Left renal cortex interstitium (tissue), 4 donors: ENCODE measurements at places on chromosomes 13 and 19. TPM values are rescaled to one million over a fixed set of nuclear protein-coding genes. Genes with fewer than 3 reads are reported as not detected.

The ADGRE3 gene
- polyA plus RNA-seq, result 0.14 TPM

DNA sequence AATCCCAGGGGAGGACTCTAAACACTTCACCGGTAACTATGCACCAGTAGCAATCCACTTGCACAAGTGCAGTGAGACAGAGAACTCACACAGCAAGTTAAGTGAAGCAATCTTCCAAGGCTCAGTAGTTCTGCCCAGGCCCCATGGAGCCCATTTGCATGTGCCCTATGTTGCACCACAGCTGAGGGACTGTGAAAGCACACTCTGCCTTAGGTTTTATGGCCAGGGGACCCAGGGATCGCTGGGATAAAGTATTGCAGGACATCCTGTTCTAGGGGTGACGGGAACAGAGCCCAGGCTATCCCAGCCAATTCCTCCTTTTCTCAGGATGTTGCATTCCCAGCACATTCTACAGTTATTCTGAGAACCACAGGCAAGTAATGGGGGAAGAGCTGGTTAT lies 6.0 kb upstream of the AMER2 start:
- no peak for DNase-seq

The ZNF99 gene
- polyA plus RNA-seq, result 1.5 TPM

The SLC39A3 gene
- polyA plus RNA-seq, result 30.6 TPM

DNA sequence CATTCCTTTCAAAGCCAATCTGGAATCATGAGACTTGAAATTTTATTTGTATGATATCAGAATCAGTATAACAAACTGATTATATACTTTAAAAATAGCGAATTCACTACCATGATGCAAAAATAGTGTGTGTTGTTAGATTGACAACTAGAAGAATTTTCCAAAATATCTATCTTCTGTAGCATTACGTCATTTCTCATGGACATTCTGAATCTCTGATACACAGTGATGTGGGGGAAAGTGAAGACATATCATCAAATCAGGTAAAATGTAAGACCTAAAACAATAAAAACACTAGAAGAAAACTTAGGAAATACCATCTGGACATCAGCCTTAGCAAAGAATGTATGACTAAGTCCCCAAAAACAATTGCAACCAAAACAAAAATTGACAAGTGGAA lies 1292.0 kb upstream of the PCDH9 start:
- no peak for DNase-seq

GRCh38 chr13:99991013-99991827 lies 9.6 kb downstream of the ZIC2 start:
- no peak for DNase-seq

GRCh38 chr19:39224910-39225309 lies 19.9 kb downstream of the IFNL3 start:
- DNase-seq, result no peak

The ZNF254 gene
- polyA plus RNA-seq, result 35.6 TPM

The MEDAG gene
- polyA plus RNA-seq, result 1.4 TPM

DNA sequence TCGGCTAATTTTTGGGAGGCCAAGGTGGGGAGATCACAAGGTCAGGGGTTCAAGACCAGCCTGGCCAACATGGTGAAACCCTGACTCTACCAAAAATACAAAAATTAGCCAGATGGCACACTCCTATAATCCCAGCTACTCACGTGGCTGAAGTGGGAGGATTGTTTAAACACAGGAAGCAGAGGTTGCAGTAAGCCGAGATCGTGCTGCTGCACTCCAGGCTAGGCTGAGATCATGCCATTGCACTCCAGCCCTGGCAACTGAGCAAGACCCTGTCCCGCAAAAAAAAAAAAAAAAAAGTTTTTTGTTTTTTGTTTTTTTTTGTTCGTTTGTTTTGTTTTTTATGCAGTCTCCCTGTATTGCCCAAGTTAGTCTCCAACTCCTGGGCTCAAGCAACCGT lies 21.2 kb downstream of the MAST1 start:
- DNase-seq, result no peak

DNA sequence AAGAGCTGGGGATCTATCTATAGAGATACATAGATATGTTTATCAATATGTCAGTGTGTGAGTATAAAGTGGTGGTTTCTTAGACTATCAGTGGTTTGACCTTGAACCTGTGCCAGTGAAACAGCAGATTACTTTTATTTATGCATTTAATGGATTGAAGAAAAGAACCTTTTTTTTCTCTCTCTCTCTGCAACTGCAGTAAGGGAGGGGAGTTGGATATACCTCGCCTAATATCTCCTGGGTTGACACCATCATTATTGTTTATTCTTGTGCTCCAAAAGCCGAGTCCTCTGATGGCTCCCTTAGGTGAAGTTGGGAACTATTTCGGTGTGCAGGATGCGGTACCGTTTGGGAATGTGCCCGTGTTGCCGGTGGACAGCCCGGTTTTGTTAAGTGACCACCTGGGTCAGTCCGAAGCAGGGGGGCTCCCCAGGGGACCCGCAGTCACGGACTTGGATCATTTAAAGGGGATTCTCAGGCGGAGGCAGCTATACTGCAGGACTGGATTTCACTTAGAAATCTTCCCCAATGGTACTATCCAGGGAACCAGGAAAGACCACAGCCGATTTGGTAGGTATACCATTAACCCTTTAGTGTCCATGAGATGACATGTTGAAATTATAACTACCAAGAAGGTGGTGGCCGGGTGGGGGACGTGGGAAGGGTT lies 880 bp downstream of the FGF9 start:
- no peak for DNase-seq

GRCh38 chr13:114320065-114320464 lies 5.8 kb downstream of the CHAMP1 start:
- no peak for DNase-seq

GRCh38 chr13:63093907-63094469 lies 1678.3 kb upstream of the PCDH20 start:
- DNase-seq, result no peak

The KIR3DL2 gene
- polyA plus RNA-seq, result not detected

GRCh38 chr13:20157151-20157796 lies 3.6 kb downstream of the GJA3 start:
- no peak for DNase-seq

- DNase-seq, result no peak
Observed at GRCh38 chr13:92842145-92842544, 384.5 kb upstream of the GPC6 start.

The RFPL4AL1 gene
- not detected for polyA plus RNA-seq

DNA sequence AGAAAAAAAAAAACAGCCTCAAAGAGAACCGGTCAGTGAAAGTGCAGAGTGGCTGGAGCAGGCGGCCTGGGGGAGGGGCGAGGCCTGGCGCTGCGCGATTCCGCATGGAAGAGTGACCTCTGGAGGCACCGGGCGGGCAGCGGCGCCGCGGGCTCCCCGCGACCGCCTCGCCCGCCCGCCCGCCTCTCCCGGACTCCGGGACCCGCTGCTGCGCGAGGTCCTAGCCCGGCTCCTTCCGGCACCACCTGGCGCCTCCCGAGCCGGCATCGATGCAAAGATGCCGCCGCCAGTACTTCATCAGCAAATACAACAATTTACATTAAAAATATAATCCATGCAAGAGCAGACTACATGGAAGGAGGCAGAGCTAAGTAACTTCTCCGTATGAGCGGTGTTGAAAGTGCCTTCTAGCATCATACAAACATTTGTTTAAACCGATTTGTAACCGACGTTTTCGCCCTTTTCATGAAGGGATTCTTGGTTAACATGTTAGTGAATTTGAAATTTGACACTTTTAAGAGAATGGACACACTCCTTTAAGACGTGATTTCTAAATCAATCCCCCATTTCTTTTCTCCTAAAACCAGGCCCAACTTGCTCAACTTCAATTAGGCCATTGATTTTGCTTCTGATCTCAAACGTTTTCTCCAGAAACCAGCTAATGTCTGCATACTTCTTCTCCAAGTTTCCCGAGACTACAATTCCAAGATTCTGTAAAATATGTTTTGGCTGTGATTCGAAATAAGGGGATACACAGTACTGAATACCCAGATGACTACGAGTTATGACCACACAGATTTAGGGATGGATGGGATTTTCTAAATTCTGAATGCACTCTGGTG lies 2.1 kb downstream of the EFNB2 start:
- no peak for DNase-seq

GRCh38 chr19:19101540-19101939 lies 36.7 kb downstream of the TMEM161A start:
- DNase-seq, result no peak

DNA sequence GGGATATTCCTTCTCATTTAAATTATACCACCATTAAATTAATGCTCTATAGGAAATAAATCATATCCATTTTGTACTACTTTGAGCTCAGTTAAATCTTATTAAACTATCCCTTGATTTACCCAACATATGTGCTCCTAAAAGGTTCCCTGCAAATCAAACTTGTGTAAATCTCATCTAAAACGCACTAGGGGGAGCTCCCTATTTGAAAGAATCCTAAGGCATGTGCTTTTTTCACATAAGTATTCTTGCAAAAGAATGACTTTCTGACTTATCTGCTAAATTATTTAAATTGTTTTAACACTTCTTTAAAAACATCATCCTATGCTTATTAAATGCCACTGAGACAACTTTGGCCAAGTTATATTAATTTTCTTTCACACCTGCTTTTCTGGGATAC lies 7.9 kb downstream of the INTS6 start:
- no peak for DNase-seq

- no peak for DNase-seq
Observed at GRCh38 chr13:77703408-77703807, 5.9 kb downstream of the SLAIN1 start.

DNA sequence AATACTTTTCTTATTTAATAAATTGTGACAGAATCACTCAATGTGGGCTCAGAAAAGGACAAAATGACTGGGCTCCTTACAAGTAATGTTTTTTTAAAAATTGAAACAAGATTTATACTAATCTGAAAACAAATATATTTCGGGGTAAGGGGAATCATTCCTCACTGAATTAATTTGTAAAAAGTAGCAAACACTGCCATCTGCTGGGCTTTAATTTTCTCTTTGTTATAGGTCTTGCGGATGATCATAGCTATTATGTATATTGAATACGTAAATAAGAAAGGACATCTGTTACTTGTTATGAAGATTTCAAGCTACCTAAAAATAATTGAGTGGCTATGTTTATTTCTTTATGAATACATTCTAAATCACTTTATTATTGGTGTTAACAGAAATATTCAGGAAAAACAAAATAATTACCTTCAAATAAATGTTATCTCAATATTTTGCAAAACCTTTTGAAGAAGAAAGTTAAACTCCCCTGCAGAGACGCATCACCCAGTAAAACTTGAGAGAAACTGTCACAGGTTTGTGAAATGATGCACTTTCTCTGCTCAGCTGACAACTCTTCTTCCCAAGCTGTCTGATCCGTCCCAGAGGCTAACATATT lies 17.8 kb upstream of the ENOX1 start:
- DNase-seq, result no peak
